ENCODE measurements at places on chromosomes 13 and 19.

DNA sequence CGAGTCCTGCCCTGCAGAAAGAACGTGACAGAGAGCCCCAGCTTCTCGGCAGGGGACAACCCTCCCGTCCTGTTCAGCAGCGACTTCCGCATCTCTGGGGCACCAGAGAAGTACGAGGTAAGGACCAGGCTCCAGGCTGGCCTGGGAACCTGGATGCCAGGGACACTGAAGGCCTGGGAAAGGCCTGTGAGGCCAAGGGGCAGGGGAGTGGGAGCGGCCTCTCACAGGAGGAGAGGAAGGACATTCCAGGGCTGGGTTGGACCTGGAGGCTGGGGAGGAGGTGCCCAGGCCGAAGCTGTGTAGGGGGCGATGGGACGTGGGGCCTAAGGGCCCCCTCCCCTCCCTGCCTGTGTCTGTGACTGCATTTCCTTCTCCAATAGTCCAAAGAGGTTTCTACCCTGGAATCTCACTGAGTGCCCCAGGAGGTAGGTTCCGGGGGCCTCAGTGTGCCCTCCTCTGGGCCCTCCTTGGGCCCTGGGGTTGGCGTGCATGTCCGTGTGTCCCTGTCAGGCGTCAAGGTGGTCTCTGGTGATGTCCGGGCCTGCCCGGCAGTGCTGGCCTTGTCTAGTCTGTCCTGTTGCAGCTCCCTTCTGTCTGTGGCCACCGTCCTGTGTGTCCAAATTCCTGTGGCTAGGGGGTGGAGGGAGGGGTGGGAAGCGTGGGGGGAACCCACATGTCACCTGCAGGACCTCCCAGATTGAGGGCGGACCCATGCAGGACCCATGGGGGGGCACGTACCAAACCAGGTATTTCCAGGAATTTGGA is 16.9 kb upstream of the CD22 start:
- no peak for DNase-seq

DNA sequence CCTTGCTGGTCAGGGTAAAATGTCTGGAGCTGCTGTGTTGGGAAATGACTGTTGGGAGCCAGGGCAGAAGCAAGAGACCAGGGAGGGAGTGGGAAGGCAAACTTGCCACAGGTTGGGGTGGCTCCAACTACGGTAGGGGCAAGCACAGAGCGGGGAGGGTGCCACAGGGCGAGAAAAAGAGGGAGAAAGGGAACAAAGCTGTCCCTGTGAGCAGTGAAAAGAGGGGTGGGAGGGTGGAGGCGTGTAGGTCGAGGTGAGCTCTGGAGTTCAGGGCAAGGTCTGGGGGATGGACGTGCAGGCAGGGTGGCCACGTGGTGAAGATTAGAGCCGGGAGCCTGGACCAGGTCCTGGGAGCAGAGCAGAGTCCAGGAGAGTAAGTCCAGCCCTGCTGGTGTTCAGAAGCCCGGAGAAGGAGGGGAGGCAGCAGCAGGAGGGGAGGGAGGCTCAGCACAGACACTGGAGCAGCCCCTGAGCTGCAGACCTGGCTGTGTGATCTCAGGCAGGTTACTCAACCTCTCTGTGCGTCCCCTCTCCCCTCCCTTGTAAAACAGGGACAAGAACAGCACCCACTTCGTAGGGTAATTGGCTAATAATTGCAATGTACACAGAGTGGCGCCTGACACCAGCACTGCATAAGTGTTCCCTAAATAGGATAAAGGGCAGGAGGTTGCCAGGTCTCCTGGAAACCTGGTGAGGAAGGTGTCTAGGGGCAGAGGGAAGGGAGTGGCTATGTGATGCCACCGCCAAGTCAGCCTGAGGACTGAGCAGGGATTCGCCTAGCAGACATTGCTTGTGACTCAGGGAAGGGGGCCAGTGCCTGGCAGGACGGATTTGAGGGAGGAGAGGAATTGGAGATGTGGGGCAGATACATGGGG is 3.2 kb upstream of the POLR2E start:
- peak; percentile 46 for DNase-seq

- no peak for DNase-seq
These were observed 44.0 kb downstream of the ZNF627 start for GRCh38 chr19:11641244-11641643.

DNA sequence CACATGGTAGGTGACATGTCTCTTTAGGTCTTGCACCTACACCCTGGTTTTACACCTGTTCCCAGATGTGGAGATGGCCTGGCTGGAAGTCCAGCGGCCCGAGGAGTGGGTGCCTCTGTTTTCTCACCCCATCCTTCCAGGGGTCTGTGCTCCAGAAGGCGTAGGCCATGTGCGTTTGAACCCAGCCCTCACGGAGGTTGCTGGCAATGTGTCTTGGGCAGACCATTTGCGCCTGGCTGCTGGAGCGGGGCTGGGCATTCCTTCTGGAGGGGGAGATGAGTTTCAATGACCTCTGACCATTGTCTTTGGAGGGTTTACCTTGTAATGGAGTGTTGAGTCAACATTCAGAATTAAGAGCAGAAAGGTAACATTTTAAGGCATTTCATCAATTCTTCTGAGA is 54.8 kb upstream of the ZNF536 start:
- no peak for DNase-seq

DNA sequence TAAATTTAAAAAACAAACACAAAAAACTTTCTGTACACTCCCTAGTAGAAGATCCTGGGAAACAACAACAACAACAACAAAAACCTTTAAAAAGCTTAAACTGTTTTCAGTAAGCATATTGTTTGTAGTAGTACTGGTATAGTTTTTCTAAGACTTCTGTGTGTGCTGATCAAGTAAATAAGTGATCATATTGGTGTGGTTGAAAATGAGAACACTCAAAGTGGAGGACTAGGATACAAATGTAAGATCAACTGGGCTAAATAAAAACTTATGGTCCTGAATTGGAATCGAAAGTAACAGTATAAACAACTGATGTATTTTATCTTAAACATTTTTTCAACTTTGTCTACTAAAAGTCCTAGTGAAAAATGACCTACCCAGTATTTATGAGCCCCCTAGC is 135.5 kb downstream of the FOXO1 start:
- no peak for DNase-seq

GRCh38 chr13:59733744-59734143 is 430.0 kb downstream of the DIAPH3 start:
- no peak for DNase-seq

DNA sequence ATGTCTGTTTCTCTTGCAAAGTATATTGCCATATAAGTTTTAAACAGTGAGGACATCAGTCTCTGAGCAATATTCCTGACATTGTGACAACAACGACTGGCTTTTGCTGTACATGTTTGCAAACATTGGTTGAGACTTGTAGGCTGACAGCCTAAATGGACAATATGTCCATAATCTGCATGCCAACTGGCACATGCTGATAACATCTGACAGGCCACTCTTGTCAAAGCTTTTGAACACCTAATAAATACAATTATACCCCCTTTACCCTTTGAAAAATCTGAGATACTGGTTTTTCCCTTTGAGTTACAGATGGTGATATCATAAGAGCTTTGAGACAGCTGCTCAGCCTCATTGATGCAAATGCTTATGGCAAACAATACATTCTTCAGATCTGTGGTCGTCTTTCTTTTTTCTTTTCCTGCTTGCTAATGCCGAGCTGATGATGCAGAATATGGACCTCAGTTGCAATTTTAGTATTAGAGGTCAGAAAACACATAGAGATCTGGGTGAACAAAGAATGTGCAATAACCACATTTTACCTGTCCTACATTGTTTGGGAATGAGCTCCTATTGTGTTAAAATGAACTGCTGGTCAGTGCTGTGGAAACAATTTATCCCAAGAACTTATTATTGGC is 114.9 kb downstream of the RFC3 start:
- no peak for DNase-seq

- no peak for DNase-seq
These were observed 2.6 kb upstream of the CIB3 start for GRCh38 chr19:16175954-16176353.

DNA sequence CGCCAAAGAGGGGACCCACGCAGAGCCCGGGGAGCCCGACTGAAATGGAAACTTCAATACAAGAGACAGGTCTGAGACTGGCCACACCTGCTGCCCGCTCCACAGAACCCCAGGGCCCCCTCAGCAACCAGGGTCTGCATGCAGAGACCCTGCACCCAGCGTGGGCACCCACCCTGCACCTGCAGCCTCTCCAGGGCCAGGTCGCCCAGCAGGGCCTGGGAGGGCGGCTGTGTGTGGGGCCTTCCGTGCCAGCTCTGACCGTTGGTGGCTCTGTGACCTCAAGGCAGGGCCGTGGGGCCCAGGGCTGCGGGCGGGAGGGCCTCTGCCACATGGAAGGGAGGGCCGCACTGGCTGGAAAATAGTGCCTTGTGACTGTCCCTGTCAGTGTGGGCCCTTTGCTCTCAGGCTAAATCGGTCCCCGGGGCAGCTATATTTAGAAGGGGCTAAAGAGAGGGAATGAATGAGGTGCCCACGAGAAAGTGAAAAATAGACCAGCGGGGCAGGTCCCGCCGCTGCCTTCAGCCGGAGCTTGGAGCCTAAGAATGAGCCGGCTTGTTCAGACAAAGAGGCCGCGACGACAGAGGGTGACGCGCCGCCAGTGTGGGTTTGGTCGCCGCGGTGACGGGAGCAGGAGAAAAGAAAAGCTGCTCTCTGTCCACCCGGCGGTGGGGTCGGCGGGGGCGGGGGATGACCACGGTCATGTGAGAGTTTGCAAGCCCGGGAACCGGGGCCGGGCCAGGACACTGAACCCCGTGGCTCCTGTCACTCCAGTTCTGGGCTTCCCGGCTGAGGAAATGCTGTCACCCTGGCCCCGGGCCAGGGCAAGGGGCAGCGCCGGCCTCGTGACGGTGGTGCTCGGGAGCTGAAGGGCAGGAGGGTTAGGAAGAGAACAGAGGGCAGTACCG is 70.5 kb downstream of the GADD45B start:
- DNase-seq, result peak; percentile 64

DNA sequence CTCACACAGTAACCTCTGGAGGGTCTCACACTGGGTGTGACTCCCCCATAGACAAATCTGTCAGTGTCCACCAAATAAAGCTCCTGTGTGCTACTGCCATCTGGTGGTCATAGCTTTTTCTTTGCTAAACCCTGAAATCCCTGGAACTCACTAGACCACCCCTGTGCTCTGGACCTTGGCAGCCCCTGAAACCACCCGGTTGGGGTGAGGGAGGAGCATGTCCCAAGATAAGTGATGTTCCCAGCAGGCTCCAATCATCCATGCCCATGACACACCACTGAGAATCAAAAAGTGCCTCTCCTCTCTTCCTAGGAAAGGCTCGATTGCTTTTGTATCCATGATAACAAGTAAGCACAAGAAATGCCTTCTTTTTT is 6.5 kb upstream of the HSD17B14 start:
- peak; percentile 34 for DNase-seq

GRCh38 chr19:37594982-37595382 is 306 bp downstream of the ZNF540 start:
- peak; percentile 66 for DNase-seq

DNA sequence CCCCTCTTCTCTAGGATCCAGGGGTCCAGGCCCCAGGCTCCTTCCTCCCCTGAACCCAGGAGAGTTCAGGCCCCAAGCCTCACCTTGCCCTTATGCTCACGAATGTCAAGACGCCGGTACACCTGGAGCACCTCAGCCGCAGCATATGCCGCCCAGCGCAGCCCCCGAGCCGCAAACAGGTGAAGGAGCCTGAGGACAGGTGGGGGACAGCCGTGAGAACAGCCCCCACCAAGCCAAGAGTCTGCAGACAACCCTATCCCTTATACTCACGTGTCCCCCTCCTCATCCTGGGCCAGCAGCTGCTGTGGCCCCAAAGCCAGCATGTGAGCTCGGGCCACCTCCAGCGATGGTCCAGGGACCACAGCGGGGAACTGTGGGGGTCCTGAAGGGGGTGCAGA is 3.7 kb downstream of the NFKBID start:
- DNase-seq, result no peak

DNA sequence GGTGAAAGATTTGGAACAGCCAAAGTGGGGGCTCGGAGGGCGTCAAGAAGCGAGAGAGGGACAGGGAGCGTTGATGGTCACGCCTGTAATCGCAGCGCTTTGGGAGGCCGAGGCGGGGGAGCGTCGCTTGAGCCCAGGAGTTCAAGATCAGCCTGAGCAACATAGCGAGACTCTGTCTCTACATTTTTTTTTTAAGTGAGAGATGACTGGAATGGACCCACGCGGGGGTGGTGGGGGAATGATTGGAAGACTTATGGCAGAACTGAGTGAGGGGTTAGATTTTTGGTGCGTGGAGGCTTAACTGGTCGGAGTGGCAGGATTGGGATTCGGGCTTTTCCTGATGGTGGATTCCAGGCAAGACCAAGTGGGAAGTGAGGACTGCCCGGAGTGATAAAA is 725 bp downstream of the PSMD8 start:
- DNase-seq, result no peak

DNA sequence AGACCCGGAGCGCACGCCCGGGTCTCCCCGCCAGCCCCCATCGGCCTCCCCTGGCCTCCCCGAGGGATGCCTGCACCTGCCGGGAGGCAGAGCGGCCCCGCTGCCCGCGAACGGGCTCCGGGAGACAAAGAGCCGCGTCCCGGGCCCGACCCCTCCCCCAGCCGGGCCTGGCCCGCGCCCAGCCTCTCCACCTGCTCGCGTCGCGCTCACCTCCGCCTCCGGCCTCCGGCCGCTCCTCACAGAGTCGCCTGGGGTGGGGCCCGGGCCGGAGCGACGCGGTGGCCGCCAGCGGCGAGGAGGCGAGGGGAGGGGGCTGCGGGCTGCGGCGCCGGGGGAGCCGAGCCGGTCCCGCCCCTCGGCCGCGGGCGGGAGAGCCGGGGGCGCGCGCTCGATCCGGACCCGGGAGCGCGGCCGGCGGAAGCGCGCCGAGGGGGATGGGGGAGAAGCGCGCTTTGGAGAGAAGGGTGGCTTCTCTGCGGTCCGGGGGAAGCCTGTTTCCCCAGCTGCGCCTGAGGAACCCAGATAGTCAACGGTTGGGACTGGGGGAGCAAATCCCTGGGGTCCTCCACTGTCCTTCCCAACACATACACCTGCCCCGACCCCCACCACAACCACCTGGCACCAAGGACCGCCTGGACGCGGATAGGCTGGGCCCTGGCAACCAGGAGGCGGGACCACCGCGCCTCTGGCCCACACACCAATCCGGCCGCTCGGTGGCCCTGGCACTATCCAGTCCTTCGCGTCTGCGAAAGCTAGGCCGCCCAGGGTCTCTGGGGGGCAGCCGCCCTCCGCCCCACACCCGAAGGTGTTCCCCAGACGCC is at the start of gene PRR36:
Gene PRR36, minus strand, starts transcription at position 315 of the 821 bp plus-strand sequence. CDS start 701 bp downstream, outside the sequence.
- no peak for DNase-seq
